ENCODE measurements at places on chromosomes 7 and 10.

DNA sequence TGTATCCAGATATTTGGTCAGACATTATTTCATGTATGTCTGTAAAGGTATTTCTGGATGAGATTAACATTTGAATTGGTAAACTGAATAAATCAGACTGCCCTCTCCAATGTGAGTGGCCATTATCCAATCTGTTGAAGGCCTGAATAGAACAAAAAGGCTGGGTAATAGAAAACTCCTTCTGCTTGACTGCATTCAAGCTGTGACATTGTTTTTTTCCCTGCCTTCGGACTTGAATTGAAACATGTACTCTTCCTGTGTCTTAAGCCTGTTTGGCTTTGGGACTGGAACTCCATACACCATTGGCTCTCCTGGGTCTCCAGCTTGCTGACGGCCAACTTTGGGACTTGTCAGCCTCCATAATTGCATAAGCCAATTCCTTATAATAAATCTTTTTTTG is 36.0 kb upstream of the ARHGAP21 start:
- DNase-seq, result no peak

DNA sequence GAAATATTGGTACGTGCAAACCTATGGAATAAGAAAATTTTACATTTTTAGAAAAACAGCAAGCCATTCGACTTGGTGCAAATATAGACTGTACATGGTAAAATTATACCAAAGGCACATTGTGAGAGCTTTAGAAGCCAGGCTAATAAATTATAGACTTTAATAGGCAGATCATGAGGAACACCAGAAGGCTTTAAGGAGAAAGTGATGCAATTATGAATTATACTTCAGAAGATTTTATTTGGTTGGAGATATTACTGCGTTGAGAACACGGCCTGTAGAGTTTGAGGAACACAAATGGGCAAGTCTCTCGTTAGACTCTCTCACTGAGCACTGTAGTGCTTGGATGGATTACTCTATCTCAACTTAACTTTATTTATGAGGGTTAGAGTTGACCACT is 141.7 kb downstream of the MACC1 start:
- DNase-seq, result no peak

DNA sequence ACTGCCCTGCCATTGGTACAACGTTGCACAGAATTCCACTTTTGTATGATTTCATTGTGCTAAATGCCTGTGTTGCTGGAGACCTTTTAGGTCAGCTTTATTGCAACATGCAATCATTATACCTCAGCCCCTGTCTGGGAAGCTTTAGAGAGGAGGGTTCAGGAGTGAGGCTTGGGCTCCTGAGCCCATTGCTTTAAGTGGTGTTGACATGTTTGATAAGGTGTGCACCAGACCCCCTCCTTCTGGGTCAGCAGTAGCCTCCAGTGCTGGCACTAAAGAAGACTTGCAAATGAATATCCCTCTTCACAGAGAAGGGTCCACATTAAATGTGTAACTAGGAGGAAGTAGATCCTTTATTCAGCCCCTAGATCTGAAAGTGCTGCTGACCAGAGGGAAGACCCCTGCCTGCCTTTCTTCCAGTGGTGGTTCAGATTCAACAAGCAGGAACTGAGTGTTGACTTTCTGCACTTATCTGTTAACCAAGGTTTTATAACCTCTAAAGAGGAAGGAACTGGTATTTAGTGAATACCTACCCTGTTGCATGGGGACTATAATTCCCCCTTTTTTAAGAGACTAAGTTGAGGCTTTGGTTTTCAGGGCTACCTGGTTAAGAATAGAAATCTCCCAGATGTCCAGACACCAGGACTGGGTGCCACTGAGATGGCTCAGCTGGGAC is 369.4 kb upstream of the IGFBP3 start:
- no peak for DNase-seq

GRCh38 chr10:117788911-117789310 is 246.4 kb downstream of the EMX2 start:
- no peak for DNase-seq

DNA sequence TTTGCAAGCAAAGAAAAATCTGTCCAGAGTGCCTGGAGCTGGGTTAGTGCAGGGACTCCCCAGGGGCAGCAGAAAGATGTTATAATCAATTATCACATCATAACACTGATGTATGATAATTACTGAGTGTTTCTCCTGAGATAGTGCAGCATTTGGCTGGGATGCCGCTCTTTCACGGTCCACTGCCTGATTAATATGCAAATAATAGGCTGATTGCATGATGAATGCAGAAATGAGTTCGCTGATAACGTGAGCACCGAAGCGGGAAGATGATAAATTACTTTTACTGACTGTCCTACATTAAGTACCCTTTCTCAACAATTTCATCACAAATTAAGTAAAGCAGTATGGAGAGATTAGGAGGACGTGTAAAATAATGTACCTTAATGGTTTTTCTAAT is 71.4 kb upstream of the SH2B2 start:
- DNase-seq, result no peak

- DNase-seq, result no peak
Observed at GRCh38 chr10:86992456-86992855, 24.2 kb downstream of the ADIRF start.

DNA sequence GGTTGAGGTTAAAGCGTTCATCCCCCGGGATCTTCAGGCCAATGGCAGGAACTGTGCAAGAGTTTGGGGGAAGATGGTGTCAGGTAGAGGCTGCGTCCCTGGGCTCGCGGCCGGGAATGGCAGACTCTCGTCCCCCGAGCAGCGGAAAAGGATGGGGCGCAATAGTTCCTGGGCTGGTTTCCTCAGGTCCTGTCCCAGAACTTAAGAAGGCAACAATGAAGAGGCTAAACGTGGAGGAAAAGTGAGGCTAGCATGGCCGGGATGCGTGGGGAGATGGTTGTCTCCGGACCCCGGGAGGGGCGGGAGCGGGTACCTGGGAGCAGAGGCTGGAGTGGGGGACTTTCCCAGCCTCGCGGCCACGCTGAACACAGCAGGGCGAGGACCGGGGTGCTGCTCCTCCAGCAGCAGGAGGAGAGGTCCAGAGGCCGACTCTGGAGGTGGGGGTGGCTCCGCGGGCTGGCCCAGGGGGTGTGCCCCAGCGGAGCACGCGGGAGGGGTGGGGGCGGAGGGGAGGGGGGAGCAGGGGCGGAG is 882 bp downstream of the IRF5 start:
- peak; percentile 16 for DNase-seq

DNA sequence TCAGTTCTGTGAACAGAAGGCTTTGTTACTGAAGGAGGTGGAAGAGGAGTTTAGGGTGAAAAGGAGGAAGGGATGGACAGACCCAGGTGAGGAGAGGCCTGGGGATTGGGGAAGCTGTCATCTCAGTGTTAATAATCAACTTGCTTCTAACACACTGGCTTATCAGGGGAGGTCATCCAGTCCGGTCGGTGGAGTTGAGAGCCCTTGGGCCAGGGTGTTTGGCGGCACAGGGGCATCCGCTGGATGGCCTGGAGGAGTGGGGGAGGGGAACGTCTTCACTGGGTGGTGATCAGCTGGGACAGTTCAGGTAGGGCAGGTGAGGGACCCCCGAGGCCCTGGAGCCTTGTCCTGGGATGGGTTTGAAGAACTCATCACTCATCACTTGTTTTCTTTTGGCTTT is 33.9 kb downstream of the SHH start:
- DNase-seq, result no peak

- no peak for DNase-seq
Observed at GRCh38 chr7:125605241-125605640, 675.6 kb upstream of the POT1 start.

DNA sequence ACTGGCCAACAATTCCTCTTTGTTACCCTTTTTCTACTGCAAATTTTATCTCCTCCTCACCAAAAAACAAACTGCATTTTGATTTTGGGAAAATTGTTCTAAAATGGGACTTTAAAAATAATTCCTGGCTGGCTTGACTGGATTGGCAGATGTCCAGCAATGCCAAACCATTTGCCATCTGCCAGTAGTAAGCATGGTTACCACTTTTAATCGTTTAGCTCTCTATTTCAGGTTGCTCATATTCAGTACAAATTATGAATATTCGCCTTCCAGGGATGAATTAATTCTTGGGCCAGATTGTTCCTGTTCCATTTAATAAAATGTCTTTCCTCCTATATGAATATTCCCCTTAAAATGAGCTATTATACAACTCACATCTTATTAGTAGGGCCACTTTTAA is 35.7 kb downstream of the SMNDC1 start:
- no peak for DNase-seq

GRCh38 chr10:75469006-75469616 is 37.7 kb downstream of the LRMDA start:
- no peak for DNase-seq

GRCh38 chr10:61779950-61780659 is 117.4 kb downstream of the CABCOCO1 start:
- no peak for DNase-seq

GRCh38 chr10:97676770-97677581 is 10.1 kb downstream of the AVPI1 start:
- peak; percentile 50 for DNase-seq

- no peak for DNase-seq
Observed at GRCh38 chr7:36045830-36046341, 107.2 kb upstream of the EEPD1 start.

DNA sequence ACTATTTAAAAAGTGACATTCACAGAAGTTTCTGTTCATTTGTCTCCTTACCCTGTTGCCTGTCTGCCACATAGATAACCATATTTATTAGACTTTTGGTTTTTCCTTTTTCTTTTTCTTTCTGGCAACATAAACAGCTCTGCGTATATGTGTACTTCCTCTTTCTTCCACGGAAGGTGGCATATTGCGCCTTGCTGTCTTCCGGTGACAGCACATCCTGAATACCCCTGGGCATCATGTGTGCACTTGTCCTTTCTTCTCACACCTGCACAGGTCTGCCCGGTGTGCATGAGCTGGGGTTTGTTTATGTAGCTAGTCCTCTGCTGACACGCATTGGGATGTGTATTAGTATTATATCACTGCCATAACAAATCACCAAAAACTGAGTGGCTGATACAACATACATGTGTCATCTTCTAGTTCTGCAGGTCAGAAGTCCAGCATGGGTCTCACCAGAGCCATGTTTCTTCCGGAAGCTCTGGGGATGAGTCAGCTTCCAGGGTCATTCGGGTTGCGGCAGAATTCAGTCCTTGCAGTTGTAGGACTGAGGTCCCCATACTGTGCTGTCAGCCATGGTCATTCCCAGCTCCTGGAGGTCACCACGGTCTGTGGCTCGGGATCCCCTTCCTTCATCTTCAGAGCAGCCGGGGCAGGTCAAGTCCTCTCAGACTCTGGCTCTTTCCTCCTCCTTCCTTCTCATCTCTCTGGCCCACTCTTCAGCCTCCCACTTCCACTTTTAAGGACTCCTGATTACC is 596.0 kb upstream of the FOXK1 start:
- no peak for DNase-seq

Data from activated CD4-positive, alpha-beta T cell treated with anti-CD3 and anti-CD28 coated beads, Interleukin-2, amount 10 ng/mL, durations not matched to agents 7 days and 5 days (primary cell).